ENCODE measurements at places on chromosomes 13 and 19. TPM values are rescaled to one million over a fixed set of nuclear protein-coding genes. Genes with fewer than 3 reads are reported as not detected.

KLHL1 gene
- polyA plus RNA-seq = not detected

NKPD1 gene
- 0.06 TPM for polyA plus RNA-seq

PINLYP gene
- 5.5 TPM for polyA plus RNA-seq

CGB1 gene
- polyA plus RNA-seq = not detected

ZNF491 gene
- polyA plus RNA-seq = 0.77 TPM
